ENCODE measurements at places on chromosomes 6 and 20.

GRCh38 chr6:127954082-127954481, 53.2 kb upstream of the THEMIS start:
- no peak for DNase-seq

GRCh38 chr6:117676577-117677218, 1.4 kb downstream of the NUS1 start:
- DNase-seq = peak; percentile 12

- DNase-seq = no peak
Observed at GRCh38 chr20:39016506-39016905, 54.4 kb downstream of the DHX35 start.

GRCh38 chr6:144394210-144394609, 109.1 kb downstream of the UTRN start:
- no peak for DNase-seq

DNA sequence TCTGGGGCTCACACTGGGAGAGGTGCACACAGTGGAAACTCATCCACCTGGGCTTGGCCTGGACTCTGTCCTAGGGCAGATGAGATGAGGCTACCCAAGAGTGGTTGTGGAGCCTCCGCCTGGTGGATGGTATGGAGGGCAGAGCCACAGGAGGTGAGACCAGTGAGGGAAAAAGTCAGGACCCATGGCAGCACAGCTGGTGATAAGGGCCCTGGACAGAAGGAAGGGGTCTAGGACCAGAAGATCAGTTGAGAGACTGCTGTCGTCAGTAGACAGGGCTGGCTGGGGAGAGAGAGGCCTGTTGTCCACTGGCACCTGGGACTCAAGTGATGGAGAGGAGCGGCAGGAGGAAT, 29.8 kb downstream of the PLCG1 start:
- no peak for DNase-seq

GRCh38 chr6:66970373-66970772, 1263.3 kb upstream of the EYS start:
- no peak for DNase-seq

DNA sequence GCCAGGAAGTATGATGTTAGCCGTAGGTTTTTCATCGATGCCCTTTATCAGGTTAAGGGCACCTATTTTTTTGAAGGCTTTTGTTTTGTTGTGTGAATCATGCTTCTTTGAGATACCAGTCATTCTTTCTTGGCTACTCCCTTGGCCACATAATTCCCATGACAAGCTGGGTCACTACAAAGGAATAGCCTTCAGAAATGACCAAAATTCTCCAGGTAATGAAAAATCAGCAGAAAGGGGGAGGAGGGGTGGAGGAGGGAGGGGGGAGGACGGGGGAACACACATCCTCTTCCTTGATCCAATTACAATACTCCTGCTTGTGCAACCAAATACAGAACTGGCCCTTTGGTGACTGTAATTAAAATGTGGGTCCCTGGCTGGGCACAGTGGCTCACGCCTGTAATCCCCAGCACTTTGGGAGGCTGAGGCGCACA, 21.7 kb upstream of the TGM2 start:
- no peak for DNase-seq

DNA sequence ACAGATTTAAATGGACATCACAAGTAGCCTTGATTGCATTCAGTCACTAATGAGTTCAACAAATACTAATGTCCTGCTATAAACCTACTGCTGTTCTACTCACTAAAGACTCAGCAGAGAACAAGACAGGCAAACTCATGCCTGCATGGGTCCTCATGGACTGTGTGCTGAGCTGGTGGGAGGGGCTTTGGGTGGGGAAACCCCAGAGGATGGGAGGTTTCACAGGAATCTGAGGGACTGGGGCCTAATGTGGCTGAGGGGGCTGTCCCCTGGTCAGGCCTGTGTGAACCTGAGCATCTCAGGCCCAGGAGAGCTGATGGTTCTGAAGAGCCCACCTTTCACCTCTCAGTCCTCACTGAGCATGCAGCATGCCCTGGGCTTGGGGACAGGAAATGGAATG, 1.4 kb downstream of the CST8 start:
- DNase-seq = no peak

DNA sequence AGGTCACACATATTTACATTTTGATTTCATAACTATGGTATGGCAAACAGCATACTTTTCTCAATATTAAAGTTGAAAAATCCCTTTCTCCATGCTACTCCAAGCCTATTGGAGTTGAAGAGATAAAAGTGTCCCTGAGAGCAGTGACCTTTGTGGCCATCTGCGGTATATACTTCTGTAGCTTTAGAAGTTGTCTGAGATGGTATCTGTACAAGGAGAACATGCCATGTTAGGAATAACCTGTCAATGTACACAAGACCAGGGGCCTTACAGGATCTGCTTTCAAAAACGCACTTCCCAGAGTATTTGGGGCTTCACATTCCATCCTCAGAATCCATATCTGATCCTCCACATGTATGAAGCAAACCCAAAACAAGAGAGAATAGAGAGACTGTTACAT, 226.7 kb downstream of the MEI4 start:
- DNase-seq = no peak

- no peak for DNase-seq
Observed at GRCh38 chr6:99591673-99592364, 14.8 kb upstream of the PRDM13 start.

DNA sequence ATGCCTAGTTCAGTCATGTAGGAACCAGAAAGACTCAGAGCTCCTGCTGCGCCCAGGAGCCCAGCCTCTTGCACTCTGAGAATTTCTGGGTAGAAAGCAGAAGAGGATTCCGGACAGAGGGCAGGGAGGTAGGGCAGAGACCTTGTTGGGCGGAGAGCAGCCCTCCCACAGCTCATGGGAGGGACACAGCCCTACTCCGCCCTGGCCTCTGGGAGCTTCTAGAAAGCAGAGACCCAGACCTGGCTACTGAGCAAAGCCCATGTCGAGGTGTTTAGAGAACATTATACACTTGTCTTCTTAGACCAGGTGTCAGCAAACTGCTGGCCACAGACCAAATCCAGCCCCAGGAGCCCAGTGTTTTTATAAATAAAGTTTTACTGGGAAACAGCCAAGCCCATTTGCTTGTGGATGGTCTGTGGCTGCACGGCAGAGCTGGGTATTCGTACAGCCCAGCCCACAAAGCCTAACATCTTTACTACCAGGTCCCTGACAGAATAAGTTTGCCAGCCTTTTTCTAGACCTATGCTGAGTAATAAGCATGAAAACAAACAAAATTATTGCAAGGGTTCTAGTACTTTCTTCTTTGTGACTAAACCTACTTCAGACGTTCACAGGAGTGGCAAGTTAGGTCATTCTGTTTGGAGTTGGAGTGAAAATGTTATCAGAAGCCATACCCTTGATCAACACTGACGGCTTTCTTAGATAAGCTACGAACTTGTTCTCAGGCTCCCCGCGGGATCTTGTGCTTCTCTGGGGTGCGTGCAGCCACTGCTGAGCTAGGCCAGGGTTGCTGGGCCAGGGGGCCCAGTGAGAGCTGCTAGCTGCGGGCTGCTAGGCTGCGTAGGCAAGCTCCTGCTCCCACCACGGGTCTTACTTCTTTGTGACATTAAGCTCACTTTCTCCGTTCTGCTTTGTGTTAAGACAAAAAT, 235.1 kb upstream of the FOXQ1 start:
- no peak for DNase-seq

- DNase-seq = no peak
Observed at GRCh38 chr6:13229205-13230085, 98.9 kb downstream of the TBC1D7 start.

DNA sequence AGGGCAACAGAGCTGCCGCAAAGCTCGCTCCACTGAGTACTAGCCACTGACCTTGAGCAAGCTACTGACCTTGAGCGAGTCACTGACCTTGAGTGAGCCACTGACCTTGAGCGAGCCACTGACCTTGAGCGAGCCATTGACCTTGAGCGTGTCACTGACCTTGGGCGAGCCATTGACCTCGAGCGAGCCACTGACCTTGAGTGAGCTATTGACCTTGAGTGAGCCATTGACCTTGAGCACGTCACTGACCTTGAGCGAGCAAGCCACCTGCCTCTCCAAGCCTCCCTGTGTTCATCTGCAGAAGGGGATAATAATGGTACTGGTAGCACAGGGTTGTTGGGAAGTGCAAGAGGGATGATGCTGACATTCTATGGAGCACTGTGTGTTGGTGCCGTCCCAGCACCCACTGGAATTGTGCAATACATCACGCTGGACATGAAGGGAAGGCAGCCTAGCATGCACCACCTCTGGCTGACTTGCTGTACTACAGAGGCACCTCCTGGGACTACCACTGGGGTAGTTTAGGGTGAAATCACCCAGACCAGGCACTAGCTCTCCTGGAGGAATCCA, 60.2 kb downstream of the CTCFL start:
- DNase-seq = peak; percentile 80

DNA sequence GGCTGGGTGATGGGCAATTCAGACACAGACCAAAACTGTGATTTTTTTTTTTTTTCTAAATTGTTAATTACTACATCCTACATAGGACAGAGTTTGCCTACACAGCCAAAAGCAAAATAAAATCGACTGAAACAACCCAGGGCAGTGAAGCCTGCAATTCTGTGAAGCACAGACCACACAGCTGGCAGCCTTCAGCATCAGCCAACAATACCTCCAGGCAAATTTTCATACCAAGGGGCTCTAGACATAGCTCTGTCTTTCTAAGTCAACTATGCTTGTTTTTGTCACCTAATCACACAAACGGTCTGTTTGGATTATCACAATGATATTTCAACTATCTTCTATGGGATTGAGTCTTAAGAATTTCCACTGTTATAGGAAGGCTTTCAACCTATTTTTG, 17.6 kb downstream of the RMND1 start:
- no peak for DNase-seq

Measured in suppressor macrophage treated with lipopolysaccharide for 4 hours (primary cell).